ENCODE measurements at places on chromosomes 6 and 20.

DNA sequence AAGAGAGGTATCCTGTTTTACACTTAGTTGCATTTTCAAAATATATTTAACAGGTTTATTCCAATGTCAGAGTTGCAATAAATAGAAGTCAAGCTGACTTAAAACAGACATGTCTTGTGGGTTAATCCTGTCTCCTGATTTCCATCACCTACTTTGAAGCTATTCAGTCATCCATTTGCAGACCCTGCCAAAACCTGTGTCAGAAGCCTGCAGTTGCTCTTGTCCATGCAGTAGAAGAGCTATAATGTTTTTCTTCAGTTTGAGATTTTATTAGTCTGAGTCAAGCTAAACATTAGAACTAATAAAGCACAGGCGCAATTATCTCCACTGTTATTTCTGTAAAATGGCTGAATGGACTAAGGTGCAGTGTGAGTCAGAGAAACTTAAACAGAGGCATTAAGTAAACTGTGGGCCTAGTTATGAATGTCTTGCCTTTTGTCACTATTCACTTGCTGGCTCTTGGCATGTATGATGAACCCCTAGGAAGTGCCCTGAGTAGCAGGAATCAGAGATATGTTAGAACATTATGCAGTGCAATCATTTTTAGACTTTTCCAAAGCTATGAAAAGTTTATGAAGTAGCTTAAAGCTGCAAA lies 11.0 kb upstream of the HDGFL1 start:
- DNase-seq: no peak

GRCh38 chr6:25156123-25156522 lies 123.1 kb upstream of the CARMIL1 start:
- DNase-seq: no peak

GRCh38 chr6:84284428-84285049 lies 57.1 kb upstream of the CEP162 start:
- no peak for DNase-seq

DNA sequence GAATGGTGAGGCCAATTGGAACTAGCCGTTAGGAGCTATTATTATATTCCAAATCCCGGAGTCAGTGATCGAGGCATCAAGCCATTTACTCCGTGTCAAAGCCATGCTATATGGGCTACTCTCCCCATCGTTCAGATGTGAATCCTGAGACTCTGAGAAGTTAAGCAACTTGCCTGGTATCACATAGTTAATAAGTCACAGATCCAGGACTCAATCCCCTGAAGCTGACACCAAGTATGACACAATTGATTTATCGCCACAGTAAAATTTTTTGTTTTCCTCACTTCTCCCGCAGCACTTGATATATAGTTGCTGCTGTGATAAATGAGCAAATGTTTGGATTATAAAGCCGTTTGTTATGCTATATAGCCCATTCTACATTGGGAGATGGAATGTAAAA lies 50.8 kb upstream of the TSHZ2 start:
- no peak for DNase-seq

All from natural killer cell treated with Interleukin-12 subunit alpha and Interleukin-12 subunit beta and Interleukin-15 and Interleukin-18, amount 100 ng/mL, for 72 hours (primary cell).